ENCODE measurements at places on chromosomes 5 and 9. TPM values are rescaled to one million over a fixed set of nuclear protein-coding genes. Genes with fewer than 3 reads are reported as not detected.

GRCh38 chr5:42337607-42338006, 85.6 kb upstream of the GHR start:
- no peak for DNase-seq

GRCh38 chr9:35548571-35548970, 56.5 kb upstream of the TESK1 start:
- DNase-seq: no peak

- DNase-seq: no peak
These were observed 7.4 kb upstream of the CDC42SE2 start for GRCh38 chr5:131256507-131256823.

LCN9 gene
- total RNA-seq: not detected

EDIL3 gene
- total RNA-seq: not detected

FGF1 gene
- not detected for total RNA-seq

PCDHGC5 gene
- total RNA-seq: not detected

PTGDS gene
- not detected for total RNA-seq

All from HT-29 (cell line).